ENCODE measurements at places on chromosomes 11 and 22.
A peak's percentile ranks its signal among the peaks of the same experiment; 100 is the strongest.

GRCh38 chr11:8036986-8037385 is 44.0 kb upstream of the TUB start:
- DNase-seq: no peak

DNA sequence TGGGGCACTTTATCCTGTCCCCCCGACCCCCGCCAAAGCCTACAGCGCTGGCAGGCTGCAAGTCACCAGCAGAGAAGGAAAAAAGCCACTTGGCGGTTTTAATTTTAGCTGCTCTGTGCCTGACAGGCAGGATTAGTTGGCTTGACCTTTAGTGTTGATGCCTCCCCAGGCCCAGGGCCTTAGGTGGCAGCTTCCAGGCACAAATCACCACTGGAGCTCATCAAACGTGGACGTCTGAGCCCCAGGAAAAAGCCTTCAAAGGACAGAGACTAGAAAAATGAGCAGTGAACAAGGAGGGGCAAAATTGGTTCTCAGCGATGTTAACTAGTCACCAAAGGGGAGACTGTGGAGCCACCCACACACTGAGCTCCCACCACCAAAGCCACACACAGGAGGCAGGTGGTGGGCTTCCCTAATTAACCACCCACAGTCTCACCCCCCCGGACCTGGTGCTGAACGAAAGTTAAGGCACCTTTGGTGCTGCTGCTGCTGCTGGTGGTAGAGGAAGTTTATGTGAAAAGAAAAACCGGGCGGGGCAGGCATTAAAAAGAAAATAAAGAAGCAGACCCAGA is 4.4 kb upstream of the PYGM start:
- DNase-seq: peak; percentile 38

- no peak for DNase-seq
Observed at GRCh38 chr11:116217006-116217405, 555.8 kb downstream of the BUD13 start.

DNA sequence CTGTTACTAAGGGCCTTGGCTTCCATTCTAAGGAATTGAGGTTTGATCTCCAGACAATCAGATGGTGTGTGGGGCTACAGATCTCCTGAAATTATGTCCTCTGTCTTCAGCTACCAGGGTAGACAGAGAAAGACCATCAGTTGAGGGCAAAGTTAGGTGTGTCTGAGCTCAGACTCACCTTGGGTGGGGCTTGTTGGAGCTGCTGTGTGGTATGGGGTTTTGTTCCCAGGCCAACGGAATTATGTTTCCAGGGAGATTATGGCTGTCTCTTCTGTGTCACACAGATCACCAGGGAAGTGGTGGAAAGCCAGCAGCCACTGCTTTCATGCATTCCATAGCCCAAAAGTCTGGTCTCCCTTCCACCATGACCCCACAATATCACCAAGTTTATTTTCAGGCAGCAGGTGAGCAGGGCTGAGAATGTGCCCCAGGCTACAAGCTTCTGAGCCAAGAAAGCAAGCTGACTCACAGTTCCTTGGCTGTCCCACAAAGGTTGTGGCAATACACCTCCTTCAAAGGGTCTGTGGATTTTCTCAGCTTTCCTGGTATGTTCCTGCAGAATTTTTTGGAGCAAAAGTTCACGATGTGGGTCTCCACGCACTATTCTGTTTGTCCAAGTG is 714.9 kb downstream of the LUZP2 start:
- no peak for DNase-seq

GRCh38 chr22:35131525-35132000 is 65.6 kb downstream of the ISX start:
- DNase-seq: no peak

DNA sequence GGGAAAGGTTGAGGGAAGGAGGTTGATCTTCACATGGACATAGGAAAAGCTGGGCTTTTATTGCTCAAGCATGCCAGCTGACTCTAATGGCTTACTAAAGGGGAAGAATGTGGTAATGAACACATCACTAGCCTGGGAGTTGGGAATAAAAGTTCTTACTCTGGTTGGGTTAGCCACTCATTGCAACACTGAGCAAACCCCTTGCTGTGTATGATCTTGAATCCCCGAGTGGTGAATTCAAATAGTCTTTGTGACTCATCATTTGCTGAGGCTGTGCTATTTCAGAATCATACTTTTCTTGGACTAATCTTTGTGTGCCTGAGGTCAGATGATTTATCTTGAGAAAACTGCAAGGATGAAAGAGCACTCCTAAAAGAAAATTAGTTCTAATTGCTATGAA is 304.1 kb upstream of the ANO5 start:
- no peak for DNase-seq

- no peak for DNase-seq
Observed at GRCh38 chr11:5288906-5289550, 12.7 kb downstream of the OR51B4 start.

DNA sequence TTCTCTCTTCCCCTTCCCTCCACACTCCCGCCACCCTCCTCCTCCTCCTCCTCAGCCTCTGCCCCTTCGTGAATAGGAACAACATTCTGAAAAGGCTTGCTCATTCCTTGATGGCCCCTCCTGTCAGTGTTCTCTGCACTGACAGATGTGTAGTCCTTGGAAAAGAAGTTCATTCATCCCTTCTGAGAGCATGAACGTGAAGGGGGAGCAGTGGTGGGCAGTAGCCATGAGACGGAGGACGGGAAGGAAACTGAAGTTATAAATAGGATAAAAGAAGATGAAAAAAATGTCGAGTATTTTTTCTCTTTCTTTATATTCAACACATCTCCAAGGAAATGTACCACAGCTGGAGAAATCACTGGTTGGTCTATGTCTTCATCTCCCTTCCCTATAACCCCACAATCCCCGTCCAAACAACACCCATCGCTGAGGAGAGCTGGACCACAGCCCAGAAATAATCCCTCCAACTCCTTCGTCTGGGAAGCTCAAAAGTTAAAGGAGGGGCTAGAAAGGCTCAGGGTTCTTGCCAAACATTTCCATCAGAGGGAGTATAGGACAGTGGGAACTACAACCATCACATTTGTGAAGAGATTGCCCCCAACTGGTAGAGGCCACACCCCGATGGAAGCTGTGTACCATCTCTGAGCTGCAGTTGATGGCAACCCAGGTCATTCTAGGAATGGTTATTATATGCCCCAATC is 33.5 kb downstream of the ETS1 start:
- no peak for DNase-seq

DNA sequence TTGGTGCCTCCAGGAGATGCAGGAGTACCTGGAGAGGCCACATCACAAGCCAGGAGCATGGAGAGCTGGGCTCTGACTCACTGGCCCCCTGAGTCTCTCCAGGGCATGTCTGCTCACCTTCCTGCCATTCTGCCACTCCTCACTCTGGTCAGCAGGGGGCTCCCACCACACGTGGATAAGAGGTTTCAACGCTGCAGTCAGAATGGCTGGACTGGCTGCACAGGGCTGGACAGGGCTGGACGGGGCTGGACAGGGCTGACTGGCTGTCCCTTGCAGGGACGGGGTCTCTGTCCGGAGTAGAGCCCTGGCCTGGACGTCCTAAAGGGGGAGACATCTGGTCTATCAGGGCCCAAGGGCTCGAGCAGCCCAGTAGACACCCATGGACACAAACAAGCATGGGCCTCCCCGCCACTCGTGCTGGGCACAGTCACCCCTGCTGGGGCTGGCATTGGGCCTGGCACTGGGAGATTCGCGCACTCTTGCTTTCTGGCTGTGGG is 34.6 kb downstream of the CYTH4 start:
- DNase-seq: peak; percentile 51

DNA sequence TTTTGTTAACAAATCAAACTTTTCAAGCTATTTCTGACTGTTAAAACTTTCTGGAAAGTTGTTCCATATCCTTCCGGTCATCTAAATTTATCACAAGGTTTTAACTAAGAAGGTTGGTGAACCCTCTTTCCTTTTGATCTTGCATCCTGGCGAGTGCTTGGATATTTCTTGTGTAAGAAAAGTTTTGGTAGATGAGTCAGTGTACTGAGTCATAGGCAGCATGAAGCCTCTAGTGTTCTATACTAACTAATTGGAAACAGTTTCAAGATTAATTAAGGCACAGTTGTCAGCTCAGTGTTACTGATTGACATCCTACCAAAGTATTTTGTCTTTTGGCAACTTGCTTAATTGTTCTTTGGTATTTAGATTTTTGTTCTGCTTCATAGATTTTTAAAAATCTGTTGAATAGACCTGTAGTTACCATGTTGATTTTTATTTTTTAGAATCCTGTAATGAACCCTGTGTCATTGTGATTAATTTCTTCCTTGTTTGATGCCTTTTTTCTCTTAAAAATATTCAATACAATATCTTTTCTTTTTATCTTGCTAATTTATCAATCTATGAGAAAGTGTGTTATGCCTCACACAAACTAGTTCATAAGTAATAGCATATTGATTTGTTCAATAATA is 38.0 kb downstream of the METTL15 start:
- no peak for DNase-seq

- no peak for DNase-seq
Observed at GRCh38 chr22:18059473-18059872, 18.3 kb upstream of the PEX26 start.

- DNase-seq: no peak
Observed at GRCh38 chr11:46383974-46384701, 2.7 kb downstream of the MDK start.

DNA sequence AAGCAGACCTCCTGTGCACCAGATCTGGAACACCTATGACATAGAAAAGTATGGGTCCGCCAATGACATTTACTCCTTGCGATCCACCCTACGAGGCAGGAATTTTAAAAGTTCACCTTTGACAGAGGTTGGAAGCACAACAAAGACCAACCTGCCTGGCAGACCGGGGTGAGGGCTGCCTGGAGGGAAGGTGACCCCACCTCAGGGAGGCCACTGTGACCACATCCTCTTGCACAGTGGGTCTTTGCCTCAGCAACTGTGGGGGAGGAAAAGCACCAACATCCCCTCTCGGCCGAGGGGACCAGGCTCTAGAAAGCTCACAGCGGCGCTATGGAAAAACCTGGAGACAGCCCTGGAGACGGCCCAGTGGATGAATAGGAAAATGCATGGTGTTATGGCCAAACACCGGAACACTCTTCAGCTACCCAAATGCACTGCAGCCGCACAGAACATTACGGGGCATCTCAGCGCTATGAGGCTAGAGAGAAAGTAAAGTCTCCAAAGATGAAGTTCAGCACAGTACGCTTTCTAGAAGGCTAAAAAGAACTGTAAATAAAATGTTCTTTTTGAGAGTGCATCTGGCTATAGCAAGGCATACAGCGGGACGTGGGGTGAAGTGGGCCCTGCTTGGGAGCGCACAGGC is 1.8 kb upstream of the SHISAL1 start:
- no peak for DNase-seq

DNA sequence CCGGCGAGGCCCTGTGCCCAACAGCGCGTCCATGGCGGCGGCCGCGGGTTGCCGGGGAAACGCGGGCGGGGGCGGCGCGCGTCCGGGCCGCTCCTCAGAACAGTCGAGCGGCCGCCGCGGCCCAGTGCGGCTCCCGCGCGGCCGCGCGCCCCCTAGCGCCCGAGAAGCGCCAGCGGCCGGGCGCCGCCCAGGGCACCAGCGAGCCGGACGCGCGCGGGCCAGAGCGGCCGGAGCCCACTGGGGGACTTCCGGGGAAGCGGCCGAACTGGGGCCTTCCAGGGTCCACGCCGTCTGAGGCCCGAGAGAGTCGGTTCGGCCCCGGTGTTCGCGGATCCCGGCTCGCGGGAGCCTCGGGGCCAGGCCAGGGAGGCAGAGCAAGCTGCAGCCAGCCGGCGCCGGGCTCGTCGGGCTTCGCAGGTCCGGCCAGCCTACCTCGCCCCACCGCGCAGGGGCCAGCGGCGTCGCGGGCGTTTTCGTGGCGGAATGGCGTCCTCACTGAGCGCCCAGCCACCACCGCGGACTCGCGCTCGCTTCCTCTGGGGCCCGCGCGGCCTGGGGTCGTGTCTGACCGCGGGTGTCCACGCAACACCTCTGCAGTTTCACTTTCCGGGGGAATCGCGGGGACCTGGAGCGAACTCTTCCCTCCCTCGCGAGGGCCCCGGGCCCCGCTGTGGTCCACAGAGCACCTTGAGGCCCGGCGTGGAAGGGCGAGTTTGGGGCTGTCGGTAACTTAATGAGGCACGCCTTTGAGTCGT is at the start of gene DENND6B:
DENND6B (minus strand) TSS at position 57 of the 755 bp plus-strand sequence; CDS start at position 33, 24 bp downstream.
- DNase-seq: peak; percentile 23

DNA sequence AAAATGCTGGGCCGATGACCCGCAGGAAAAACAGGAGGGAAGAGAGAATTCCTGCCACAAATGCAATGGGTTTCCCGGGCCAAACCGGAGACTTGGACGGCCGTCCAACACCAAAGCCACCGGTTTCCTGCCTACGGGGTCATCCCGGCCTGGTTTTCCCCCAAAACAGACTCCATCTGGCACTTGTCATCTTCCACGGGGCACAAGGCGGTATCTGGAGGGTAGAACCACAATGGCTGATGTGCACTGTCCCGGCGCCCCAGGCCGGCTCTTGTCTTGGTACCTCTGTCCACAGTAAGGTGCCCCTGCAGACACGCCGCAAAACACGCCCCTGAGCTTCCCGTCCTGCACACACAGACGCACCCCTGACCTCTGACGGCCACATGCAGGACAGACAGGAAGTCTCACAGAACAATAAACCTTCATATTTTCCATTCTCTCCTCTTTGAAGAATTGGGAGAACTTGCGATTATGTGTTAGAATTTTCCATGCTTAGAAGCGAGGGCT is 20.1 kb downstream of the CELSR1 start:
- DNase-seq: no peak

Measured in activated naive CD8-positive, alpha-beta T cell treated with anti-CD3 and anti-CD28 coated beads, Interleukin-2, amount 50 U/mL, for 16 hours (primary cell).